Upper lobe of left lung (tissue), 6 donors: ENCODE measurements at places on chromosomes 5 and 9.
A peak's percentile ranks its signal among the peaks of the same experiment; 100 is the strongest.

- DNase-seq: no peak
Measured at GRCh38 chr5:76942581-76942980, 10.3 kb upstream of the CRHBP start.

- no peak for DNase-seq
Measured at GRCh38 chr5:156835905-156836304, 14.2 kb upstream of the PPP1R2B start.

GRCh38 chr5:7825630-7826029, 25.3 kb downstream of the CFAP90 start:
- DNase-seq: peak; percentile 64

DNA sequence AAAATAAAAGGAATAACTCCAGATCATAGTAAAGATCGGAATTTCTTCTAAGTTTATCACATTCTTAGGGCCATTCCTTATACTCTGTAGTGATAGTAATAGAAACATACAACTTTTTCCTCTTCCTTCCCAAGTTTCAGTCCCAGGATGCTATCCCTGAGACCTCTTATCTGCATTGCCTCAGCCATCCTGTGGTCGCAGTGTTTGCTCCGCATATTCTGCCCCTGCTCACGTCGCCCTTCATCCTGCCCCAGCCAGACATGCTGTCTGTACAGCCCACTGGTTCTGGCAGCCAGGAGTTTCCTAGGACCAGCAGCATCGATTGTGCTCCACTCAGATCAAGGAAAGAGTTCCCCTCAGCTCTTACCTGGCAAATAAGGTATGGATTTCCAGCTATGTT, 132.7 kb upstream of the ERCC6L2 start:
- DNase-seq: no peak

DNA sequence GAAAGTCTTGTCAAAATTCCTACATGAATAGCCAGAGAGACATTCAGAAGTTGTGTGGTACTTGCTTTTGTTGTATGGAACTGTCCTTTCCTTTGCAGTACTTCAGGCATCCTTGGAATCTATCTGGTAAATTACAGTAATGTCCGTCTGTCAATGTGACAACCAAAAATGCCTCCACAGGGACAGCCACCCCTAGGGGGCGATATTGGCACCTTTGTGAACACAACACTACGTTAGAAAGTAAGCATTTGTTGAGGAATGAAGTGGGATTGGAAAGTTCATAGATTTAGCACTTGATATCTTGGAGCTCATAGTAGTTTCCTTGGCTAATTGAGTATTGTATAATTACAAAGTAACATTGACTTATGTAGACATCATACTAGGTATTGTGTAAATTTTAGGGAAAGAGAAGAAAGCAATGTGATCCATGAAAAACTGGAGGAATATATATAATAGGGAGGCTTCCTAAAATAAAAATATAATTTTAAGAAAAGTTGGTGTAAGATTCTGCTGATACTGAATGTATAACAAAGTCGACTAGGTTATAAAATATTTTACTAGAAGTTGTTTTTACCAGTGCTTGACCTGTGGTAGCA, 32.7 kb downstream of the TMEFF1 start:
- no peak for DNase-seq

GRCh38 chr5:25286319-25286718, 641.5 kb upstream of the CDH10 start:
- no peak for DNase-seq

DNA sequence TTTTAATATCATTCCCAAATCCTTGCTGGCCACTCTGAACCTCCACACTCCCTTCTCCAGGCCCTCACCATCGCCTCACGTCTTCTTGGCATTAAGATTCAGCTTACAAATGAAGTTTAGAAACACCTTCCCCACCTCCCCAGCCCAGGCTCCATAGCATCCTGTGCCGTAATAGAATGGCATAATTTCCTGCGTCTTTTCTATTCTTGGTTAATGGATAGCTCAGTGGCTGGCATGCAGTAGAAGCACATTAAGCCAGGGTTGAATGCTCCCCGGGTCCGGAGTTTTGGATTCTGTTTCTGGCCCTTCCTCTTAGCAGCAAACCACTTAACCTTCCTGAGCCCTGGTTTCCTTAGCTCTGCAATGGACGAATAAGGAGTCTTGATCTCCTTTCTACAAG, 13.8 kb downstream of the WWC1 start:
- no peak for DNase-seq

DNA sequence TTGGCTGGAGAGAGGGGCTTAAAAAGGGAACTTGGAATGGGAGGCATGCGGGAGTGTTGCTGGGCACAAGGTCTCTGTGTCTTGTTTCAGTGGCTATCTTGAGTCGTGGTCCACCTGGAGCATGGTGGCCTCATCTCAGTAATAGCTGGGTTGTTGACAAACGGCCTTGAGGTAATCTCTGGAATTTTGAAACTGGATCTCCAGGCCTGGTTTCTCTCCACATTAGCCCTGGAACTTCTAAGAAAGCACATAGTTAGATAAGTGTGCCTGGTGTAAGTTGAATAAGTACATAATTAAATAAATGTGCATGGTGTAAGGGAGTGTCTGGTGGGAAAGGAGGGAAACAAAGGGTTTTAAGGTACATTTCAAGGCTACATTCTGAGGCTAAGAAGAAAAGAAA, 62.2 kb downstream of the INIP start:
- no peak for DNase-seq

- DNase-seq: no peak
Measured at GRCh38 chr5:143139585-143139984, 263.9 kb downstream of the NR3C1 start.

- DNase-seq: no peak
Measured at GRCh38 chr5:14147210-14147609, 4.1 kb downstream of the TRIO start.

DNA sequence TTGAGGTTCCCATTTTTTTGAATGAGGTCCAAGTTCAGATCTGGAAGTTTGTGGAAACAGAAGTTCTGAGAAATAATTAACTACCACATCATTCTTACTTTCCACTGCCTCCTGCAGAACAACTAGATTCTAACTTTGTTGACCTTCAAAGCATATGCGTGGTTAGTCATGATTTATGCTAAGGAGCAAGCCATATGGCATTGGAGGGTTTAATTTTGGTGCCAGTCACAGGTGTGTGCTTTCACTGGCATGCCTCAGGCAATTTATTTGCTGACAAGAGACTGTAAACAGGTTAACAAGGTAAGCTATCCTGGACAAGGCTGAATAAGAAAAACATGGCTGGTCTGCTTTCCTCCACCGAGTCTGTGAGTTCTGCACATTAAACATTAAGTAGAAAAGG, 31.5 kb downstream of the HMHB1 start:
- DNase-seq: no peak

GRCh38 chr5:177356746-177357145, 978 bp upstream of the RGS14 start:
- no peak for DNase-seq

- DNase-seq: no peak
Measured at GRCh38 chr5:3517348-3517747, 78.3 kb upstream of the IRX1 start.

DNA sequence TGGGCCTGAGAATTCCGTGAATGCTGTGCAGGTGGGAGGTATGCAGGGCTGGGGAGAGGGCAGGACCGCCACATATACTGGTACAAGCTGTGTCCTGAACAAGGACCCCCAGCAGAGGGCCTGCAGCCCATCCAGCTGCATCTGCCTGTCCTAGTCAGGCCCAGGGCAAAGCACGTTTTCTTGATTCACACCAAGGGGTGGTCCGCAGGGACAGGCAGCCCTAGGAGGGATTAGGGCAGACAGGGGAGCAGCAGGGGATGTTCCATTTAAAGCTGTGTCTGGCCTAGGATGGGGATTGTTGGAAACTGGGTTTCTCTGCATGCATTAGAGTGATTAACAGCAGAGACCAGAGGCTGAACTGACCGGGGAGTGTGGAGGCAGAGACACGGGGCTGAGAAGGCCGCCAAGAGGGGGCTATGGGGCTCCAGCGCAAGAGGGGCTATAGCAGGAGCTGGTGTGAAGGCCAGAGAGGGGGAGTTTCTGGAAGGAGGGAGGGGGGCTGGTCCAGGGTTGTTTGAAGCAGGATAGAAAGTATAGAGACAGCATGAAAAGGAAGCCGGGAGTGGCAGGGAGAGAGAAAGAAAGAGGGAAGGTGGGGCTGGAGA, 2.7 kb downstream of the GRM6 start:
- peak; percentile 6 for DNase-seq

DNA sequence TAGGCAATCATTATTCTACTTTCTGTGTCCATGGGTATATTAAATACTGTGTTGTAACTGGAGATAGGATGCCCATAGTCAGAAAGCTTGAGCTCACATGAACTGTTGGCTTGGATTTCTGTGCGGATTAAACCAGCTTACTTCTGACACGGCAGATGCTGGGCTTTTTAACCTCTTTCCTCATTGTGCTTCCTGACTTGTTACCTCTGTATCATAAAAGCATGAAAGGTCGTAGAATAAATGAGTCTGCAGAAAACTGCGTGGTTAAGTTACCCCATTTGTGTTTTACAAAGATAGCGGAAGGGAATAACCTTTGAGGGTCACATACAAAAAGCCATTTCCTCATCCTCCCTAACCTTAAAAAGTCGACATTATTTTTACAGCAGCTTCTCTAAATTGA, 199.5 kb upstream of the DMRT1 start:
- DNase-seq: no peak

DNA sequence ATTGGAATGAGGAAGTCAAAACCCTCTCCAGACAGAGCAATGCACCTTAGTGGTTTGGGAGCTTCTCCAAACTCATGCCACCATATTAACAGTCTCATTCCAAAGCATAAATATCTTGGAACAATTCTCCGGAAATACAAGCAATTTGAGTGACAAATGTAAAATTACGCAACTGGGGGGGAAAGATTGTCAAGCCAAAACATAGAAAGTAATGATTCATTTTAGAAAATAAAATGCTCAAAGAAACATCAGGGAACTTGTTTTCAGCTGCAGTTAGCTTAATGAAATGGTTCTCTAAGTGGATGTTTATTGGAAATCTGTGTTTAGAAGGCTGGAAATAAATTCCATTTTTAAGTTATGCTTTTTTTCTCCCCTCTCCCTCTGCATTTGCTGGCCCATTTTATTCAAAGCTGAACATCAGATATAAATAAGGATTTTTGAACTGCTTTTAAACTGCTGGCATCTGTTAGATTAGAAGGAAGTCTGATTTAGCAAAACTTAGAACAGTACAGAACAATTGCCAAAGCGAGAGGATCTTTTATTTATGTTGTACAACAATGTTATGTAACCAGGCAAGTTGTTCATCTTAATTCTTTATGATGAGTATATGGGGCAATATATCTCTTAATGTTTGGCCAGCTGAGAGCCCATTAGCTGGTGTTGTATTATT, 551.9 kb downstream of the PRELID2 start:
- no peak for DNase-seq

GRCh38 chr5:158873104-158873503, 226.6 kb downstream of the EBF1 start:
- DNase-seq: no peak

DNA sequence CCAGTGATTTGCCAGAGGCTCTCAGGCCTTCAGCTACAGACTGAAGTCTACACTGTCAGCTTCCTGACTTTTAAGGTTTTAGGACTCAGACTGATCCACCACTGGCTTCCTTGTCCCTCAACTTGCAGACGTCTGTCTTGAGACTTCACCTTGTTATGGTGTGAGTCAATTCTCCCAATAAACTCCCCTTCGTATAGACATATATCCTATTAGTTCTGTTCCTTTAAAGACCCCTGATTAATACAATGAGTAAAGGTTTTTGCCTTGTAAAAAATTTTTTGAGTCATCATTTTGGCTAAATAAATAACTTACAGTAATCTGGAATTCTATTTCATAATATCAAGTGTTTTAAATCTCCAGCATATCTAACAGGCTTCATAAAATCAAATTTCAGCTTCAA, 956.3 kb upstream of the CDH6 start:
- DNase-seq: no peak

DNA sequence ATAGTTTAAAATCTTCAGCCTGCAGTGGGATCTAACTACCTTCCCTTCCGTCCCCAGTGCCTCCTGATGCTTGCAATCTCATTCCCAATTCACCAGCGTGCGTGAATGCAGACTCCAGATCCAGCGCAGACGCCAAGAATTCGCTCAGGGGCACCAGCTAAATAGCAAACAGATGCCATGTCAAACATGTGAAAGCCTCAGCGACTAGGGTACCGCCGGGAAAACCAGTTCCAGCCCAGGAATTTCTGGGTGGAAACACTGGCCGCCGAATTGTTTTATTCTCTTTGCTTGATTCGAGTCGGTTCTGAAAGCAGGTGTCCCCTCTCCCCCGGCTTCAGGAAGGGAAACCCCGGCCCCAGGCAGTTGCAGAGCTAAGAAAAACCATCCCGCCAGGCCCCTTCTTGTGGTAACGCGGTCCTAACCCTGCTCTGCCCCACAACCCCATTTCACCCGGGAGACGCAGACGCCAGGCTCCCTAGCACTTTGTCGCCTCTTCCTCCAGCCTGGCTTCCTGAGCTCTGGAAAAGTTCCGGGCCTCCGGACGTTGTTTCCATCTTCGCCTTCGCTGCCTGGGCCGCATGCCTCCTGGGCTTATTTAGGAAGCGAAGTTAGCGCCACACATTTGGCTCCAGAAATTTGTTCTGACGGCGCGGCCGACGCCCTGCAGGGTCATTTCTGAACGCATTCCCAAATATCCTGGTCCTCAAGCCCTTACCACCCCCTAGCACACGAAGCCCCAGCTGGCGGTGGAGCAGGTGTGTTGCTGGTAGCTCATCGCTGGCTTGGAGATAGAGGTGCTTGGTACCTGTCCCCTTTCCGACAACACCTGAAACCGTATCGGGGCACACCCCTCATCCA, 665 bp upstream of the LVRN start:
- no peak for DNase-seq

- DNase-seq: peak; percentile 98
Measured at GRCh38 chr5:172775326-172776234, 4.6 kb upstream of the DUSP1 start.

DNA sequence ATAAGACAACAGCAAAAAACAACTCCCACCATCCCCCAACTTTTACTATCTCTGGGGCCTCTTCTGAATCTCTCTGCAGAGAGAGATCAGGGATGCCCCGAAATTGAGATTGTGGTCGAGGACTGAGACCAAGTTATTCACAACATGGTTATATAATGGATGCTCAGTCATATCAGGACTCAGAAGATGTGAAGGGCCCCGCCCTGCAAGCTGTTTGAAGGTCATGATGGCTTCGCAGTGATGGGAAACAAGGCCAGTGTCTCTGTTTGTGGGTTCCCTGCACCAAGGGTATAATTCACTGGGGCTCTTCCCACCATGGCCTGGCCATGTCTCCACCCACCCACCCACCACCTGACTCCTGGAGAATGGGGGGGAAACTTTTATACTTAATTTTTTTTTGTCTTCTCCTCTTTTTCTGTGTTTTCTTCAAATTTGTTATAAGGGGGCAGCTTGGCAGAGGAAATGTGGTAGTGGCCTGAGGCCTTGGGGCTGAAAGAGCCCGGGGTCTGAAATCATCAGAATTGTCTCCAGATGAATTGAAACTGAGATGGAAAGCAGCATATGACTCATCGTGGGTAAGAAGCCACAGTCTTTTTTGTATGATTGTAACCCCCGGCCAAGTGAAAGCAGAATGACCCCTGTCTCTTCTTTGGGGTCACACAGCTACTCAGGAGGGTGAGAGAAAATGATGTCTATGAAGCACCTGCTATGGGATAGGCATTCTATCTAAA, 15.0 kb upstream of the TEX48 start:
- DNase-seq: no peak

- no peak for DNase-seq
Measured at GRCh38 chr5:81631124-81631523, 119.8 kb downstream of the SSBP2 start.
